ENCODE measurements at places on chromosomes 16 and 17.
A peak's percentile ranks its signal among the peaks of the same experiment; 100 is the strongest.

- DNase-seq = no peak
These were observed 347.2 kb downstream of the SOX9 start for GRCh38 chr17:72467841-72468653.

DNA sequence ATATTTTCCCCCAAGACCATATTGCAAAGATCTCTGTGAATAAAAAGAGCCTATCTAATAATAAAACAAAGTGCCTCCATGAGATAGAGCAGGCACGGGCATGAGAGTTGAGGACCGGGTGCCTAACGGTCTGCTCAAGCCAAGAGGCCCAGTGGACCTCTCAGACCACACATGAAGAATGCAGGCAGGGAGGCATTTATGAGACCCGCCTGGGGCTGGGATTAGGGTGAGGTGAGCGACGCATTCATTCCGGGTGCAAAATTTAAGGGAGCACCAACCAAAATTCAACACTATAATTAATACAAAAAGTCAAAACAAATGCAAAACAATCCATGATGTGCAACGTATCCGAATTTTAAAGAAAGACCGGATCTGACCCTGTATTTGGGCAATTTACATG is 108.5 kb downstream of the MAF start:
- DNase-seq = no peak

GRCh38 chr16:85759631-85760419 is 8.9 kb upstream of the C16orf74 start:
- peak; percentile 86 for DNase-seq

- no peak for DNase-seq
These were observed 8.2 kb downstream of the NPTX1 start for GRCh38 chr17:80468242-80468641.

DNA sequence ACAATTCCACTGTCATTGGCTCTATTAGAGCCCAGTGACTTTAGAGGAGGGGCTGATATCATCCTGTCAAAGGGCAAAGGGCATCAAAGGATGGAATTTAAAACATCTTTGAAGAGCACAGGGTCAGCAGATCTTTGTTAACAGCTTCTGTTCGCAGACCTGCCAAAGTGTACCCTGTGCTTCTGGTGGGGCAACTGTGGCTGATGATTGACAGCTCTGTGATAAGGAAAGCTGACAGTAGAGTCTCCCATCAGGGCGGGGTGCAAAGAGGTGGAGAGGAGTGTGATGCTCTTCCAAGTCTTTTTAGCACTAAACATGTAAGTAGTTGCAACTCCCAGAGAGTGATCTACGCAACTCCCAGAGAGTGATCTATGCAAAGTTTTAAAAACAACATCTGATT is 742.1 kb upstream of the SOX9 start:
- DNase-seq = no peak

GRCh38 chr16:23131931-23132621 is 17.2 kb downstream of the USP31 start:
- DNase-seq = no peak

DNA sequence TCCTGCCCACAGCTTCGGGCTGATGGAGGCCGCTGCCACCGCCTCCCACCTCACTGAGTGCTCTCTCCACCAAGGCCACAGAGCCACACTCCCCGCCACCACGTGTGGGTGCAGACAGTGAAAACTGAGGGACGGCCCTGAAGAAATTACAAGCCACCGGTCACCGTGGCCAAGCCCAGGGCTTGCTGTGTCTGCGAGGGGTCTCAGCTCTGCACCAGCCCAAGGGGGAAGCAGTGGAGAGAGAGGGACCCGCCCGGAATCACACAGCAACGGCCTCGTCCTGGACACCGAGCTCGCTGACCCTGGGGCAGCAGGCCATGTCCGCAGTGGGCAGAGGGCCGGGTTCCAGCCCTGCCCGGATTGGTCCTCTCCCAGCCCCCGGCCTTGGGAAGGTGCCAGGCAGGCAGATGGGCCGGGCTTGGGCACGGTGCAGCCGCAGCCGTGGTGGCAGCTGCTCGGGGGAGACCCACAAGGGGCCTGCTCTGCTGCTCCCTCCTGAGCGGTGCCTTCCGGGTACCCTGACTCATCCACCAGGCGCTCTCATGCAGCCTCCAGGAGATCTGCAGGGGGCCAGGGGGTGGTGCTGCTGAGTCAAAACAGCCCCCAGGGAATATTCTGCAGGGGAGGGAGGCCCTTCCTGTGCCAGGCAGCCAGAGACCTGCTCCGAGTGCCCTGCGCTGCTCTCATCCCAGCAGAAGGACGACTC is 52.0 kb downstream of the CBFA2T3 start:
- peak; percentile 90 for DNase-seq

DNA sequence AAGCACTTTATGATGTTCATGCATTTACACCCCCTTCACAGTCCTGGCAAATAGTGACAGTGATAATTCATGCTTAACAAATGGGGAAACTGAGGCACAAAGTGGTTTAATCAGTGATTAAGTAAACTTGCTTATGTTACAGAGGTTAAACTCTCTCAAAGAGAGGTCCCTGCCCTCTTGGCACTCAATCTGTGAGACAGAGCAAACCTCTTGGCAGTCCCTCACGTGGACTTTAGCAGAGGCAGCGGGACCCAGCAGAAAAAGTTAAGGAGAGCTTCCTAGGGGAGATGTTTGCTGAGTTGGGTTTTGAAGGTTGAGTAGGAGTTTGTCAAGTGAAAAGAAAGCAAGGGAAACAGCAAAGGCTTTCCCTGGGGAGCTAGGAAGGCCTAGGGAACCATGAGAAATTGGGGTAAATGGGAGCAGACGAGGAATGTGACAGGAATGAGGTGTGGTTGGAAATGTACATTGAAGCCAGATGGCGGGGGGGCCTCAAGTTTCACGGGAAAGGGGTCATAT is 10.7 kb downstream of the SOCS1 start:
- no peak for DNase-seq

- DNase-seq = no peak
These were observed 759 bp downstream of the ALKBH5 start for GRCh38 chr17:18184143-18185031.

DNA sequence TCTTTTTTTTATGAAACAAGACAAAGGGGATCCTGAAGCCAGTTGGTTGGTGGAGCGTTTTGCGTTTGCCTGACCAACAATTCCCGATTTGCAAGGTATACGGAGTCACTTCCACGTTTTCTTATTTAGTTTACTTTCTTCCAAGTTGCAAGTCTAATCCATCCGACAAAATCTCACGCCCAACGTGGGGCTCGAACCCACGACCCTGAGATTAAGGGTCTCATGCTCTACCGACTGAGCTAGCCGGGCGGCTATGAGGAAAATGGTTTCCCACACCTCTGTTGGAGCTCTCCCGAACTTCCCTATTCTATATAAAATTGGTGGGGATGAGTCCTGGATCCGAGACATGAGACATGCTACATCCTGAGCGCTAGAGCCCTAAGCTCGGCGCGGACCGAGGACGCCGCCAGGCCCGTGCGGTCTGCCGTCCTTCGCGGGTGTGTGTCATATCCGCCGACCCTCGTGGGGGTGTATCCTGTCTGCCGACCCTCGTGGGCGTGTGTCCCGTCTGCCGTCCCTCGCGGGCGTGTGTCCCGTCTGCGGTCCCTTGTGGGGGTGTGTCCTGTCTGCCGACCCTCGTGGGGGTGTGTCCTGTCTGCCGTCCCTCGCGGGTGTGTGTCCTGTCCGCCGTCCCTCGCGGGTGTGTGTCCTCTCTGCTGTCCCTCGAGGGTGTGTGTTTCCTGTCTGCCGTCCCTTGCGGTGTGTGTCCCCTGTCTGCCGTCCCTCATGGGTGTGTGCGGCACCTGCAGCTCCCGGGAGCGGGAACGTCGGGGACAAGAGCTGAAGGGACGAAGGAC is 22.6 kb downstream of the ZNF213 start:
- peak; percentile 69 for DNase-seq

- no peak for DNase-seq
These were observed 5.8 kb downstream of the THRA start for GRCh38 chr17:40068584-40068916.

DNA sequence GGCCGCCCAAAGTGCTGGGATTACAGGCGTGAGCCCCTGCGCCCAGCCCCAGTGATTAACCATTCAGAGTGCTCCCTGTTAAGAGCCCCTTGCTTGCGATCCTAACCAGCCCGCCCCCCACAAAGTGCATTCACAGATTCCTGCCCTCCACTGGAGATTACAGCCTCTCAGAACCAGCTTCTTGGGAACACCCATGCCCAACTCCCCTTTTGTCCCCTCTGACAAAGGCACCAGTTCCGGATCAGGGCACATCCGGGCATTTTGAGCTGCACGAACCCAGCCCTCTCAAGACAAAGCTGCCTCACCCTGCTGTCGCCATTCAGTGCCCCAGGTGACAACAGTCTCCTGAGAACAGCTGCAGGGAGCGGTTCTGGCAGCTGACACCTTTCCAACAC is 848 bp upstream of the KRT19 start:
- no peak for DNase-seq

- DNase-seq = peak; percentile 35
These were observed 66.8 kb downstream of the KPNA2 start for GRCh38 chr17:68102318-68102758.

GRCh38 chr16:68402748-68403040 is 45.6 kb downstream of the SMPD3 start:
- no peak for DNase-seq

GRCh38 chr16:56067406-56067805 is 123.9 kb upstream of the GNAO1 start:
- no peak for DNase-seq

DNA sequence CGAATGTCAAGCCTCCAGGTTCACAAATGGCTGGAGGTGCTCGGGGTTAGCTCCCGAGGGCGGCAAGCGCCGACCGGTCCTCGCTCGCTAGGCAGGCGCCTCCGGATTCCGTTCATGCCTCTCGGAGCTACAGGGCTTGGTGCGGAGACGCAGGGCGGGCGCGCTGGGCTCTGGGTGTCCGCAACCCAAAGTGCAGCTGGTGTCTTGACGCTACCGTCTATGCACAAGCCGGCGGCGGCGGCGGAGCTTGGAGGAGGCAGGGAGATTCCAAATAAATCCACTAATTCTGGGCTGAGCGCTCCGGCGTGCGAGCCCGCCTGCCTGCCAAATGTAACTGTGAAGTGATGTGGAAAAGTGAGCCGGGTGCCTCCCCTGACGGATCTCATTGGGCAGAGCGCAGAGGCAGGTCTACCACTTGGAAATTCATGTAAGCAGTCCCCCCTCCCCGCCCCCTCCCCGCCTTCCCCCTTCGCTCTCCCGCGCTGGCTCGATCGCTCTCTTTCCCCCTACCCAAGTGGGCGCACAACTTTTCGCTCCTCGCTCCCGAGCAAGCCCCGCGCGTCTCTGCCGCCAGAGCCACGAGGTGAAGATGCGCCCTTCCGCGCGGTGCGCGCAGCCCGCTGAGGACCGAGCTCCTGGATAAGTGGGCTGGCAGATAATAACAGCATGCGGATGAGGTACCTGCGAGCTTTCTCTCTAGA is at the start of gene CDH8:
TSS of gene CDH8 (minus strand) at position 338 of the 701 bp plus-strand sequence. CDS start 15,035 bp downstream, outside the sequence.
- peak; percentile 20 for DNase-seq

GRCh38 chr17:77634710-77635109 is 323.8 kb upstream of the TNRC6C start:
- DNase-seq = no peak

GRCh38 chr17:3610523-3610922 is 1.3 kb upstream of the TRPV1 start:
- DNase-seq = no peak

DNA sequence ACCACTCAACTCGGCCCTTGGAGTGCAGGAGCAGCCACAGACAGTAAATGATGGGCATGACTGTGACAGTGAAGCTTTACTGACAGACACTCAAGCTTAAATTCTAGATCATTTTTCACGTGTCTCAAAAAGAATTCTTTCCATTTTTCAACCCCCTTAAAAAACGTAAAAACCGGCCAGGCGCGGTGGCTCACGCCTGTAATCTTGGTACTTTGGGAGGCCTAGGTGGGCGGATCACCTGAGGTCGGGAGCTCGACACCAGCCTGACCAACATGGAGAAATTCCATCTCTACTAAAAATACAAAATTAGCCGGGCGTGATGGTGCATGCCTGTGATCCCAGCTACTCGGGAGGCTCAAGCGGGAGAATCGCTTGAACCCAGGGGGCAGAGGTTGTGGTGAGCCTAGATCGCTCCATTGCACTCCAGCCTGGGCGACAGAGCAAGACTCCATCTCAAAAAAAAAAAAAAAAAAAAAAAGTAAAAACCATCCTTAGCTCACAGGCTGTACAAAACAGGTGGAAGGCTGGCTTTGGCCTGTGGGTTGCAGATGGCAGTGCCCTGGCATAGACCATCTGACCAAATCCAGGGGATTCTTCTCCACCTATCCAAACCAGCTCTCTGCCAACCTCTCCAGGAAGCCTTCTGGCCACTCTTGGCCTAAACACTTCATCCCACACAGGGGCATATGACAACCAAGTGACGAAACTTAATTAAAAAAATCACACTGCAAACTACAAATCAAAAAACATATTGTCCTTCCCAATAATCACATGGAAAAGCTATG is 18.3 kb downstream of the TBC1D16 start:
- no peak for DNase-seq

GRCh38 chr17:82385559-82386254 is 14.1 kb downstream of the UTS2R start:
- no peak for DNase-seq

- DNase-seq = no peak
These were observed 62.3 kb downstream of the TMEM100 start for GRCh38 chr17:55660178-55660886.

DNA sequence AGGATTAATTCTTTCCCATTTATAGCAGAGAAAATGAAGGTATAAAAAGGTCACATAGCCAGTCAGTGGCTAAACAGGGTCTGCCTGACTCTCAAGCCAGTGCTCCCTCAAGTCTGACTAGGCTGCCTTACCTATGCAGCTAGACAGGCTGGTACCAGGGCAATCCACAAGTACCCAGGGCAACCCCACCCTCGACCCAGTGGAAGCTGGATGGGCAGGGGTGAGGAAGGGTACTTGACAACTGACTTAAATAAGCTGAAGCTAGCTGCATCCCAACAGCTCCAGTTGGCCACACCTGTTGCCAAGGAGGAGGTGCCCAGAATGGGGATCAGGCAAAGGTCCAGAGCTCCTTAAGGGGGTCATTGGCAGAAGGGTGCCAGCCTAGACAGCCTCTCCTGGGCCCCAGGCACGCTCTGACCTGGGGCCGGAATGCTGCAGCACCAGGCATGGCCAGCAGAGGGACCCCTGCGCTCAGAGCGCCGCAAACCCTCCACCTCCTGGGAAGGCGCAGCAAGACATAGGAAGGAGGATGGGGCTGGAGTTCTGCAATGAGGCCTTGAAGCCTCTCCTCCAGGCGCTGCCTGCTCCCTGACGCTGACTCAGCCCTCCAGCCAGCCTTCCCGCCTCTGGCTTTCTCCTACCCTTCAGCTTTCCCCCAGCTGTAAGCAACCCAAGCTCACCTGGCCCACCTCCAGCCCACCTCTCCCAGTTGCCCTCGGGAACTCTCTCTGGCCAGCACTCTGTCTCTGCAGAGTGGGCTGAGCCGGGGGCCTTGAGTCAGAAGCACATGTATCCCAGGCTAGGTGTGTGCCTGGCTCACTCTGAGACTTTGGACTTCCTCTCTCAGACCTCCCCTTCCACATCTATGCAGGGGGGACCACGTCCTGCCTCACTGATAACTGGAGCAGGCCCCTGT is 28.8 kb downstream of the MPP2 start:
- DNase-seq = peak; percentile 82

DNA sequence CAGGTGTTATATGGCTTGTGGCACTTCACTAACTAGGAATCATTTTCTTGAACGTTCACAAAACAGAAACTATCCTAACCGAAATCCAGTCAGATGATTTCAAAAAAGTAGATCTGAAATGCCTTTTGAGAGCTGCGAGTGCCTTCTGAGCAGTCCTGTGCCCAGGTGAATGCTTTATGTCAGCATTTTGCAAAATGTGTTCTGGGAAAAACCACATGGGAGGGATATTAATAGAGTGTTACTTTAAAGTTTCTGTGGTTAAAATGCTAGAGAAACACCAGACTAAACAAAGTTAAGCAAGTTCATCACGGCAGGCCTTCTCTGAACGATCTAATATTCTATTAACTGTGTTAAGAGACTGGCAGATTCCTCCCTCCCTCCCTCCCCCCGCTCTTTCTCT is 15.8 kb upstream of the RGS9 start:
- DNase-seq = no peak
